ENCODE measurements at places on chromosomes 6 and 20.

DNA sequence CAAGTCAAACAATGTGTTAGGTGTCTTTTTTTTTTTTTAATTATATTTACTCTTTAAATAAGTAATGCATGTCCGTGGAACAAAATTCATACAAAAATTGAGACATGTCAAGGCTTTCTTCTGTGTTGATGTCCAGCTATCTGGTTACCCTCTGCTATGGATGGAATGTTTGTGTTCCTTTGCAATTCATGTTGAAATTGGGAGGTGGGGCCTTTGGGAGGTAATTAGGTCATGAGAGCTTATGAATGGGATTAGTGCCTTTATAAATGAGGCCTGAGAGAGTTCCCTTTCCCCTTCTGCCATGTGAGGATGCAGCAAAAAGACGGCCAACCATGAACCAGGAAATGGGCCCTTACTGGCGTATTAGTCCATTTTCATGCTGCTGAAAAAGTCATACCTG is 83.1 kb upstream of the KCNG1 start:
- no peak for DNase-seq

GRCh38 chr6:86118271-86118670 is 475.6 kb upstream of the SYNCRIP start:
- no peak for DNase-seq

- DNase-seq, result no peak
These were observed 8.2 kb upstream of the KCNB1 start for GRCh38 chr20:49490689-49491088.

DNA sequence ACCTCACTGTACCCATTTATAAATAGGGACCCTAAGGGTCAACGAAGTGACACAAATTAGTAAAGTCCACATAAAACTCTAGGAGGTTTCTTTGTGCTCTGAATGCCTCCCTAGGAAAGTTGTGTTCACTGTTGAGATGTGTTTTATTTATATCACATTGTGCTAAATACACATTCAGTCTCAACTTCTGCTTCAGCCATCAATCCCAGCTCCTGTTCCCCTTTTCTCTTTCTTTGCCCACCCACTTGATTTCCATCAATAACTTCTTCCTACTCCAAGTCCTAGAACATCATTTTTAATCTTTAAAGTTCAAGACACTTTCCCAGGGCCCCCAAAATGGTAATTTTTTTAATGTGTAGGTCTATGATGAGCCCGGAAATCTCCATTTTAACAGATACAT is 208.3 kb upstream of the RAB32 start:
- DNase-seq, result no peak

- no peak for DNase-seq
These were observed 229.1 kb downstream of the SIM1 start for GRCh38 chr6:100235631-100236030.

DNA sequence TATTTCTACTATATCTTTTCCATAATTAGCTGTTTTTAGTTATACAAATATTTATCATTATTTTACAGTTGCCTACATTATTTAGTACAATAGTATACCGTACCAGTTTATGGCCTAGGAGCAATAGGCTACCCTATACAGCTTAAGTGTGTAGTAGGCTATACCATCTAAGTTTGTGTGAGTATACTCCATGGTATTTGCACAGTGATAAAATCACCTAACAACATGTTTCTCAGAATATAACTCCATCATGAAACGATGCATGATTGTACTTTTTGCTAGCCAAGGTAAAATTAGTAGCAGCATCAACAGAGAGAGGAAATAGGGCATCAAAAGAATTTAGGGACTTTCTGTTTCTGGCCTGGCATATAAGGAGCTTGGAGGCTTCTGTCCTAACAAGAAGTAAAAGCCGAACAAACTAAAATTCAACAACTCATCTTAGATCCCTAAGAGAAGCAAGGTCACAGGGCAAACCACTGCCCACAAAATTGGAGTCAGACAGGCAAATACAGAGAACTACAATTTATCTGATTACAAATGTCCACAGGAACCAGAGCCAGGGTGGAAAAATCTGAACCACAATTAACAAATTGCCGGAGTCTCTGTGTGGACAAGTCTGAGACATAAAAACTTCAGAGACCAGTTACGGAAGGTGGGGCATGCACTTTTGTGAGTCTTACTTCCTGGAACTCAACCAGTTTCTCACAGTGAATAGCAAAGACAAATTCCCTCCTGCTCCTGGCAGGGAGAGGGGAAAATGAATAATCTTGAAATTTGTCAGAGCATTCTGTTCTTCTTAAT is 671.4 kb downstream of the RFPL4B start:
- no peak for DNase-seq

- DNase-seq, result no peak
These were observed 3.4 kb downstream of the GJA1 start for GRCh38 chr6:121438869-121439268.

- DNase-seq, result no peak
These were observed 86.6 kb upstream of the TPD52L1 start for GRCh38 chr6:125066964-125067363.

- DNase-seq, result no peak
These were observed 19.2 kb upstream of the SSR1 start for GRCh38 chr6:7332090-7332745.

GRCh38 chr6:140068801-140069200 is 694.4 kb upstream of the CITED2 start:
- DNase-seq, result no peak

- DNase-seq, result no peak
These were observed 46.1 kb upstream of the TNFAIP3 start for GRCh38 chr6:137820952-137821351.

DNA sequence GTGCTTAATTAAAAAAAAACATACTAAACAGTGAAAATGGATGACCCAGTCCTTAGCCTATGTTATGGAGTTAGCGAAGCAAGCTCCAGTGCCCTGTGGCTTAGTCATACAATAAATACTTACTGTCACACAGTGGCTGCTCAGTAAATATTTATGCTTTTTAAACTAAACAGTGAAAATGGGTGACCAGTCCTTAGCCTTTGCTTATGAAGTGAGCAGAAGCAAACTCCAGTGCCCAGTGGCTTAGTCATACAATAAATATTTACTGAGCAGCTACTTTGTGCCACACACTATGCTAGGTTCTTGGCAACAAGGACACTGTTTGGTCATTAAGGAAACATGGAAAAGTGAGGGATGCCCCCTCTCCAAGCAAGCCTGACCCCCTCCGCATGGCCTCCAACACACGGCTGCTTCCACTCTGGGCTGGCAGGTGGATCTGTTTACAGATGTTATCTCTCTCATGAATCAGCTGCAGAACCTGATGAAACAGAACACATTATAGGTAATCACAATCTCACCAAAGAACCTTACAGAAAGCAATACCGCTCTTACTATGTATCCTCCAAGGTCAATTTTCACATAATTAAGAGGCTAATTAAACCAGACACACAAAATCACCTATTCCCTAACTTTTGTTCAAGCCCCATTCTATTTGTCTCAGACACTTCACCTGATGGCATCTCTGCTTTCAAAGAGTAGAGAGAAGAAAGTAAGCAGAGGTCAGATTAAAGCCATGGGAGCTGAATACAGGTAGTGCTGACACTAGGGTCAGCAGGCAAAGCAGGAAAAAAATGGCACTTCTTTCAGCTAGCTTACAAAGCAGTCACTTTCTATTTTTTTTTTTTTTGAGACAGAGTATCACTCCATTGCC is 27.3 kb downstream of the CDK5RAP1 start:
- no peak for DNase-seq

DNA sequence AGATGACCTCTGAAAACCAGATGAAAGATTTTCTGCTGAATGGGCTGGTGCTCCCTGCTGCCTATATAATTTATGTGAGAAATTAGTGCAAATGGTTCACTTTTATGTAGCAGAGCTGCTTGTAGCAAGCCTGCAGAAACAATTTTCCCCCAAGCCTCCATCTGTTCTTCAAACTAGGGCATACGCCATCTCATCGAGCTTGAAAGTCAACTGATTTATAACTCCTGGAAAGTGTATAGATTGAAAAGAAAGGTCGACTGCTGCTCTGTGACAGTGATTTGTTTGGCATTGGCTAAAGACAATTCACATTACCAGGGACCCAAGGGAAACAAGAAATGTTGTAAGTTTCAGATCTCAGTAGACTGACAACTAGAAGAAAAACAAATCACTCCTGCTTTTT is 93.3 kb downstream of the PACRG start:
- no peak for DNase-seq

GRCh38 chr6:35166520-35166919 is 25.4 kb upstream of the TCP11 start:
- no peak for DNase-seq

GRCh38 chr6:161303628-161304340 is 29.9 kb upstream of the AGPAT4 start:
- DNase-seq, result no peak

DNA sequence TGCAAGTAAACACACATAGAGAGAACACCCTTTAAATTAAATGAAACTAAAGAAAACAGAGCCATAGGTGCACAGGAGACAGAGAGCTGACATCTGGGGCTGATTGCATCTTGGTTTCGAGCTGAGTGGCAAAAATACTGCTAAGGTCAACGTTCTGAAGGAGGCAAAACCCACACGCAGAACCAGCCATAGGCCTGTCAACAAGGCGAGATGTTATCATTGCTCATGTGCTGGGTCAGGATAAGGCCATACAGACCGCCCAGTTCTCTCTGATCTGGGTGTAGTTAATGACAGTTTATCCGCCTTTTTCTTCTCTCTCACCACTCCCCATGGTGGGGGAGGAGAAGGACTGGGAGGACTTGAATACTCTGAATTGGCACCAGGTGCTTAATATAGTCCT is 4.5 kb upstream of the FAM110A start:
- DNase-seq, result no peak

GRCh38 chr6:101286146-101286545 is 107.4 kb upstream of the GRIK2 start:
- no peak for DNase-seq

- no peak for DNase-seq
These were observed 86.0 kb downstream of the CBLN4 start for GRCh38 chr20:55919319-55919718.

GRCh38 chr6:149093643-149094042 is 223.9 kb upstream of the TAB2 start:
- no peak for DNase-seq

GRCh38 chr20:54083459-54083858 is 13.1 kb upstream of the BCAS1 start:
- no peak for DNase-seq

GRCh38 chr6:132746048-132746447 is 11.7 kb downstream of the VNN2 start:
- no peak for DNase-seq

DNA sequence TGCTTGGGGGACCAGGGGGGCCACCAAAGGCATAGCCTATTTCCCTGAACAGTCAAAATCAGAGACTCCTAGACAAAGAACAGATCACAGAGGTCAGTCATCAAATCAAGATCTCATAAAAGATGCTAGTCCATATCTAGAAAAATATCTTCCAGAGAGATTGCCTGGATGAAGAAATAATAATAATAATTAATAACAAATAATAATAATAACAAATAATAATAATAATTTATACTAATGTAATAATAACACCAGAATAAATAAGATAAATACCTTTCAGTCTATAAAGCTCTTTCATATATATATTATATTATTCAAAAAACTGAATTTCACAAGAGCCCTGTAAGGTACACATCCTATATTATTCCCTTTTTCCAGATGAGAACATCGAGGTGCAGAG is 129.6 kb downstream of the PAX1 start:
- DNase-seq, result no peak

GRCh38 chr6:90080876-90081481 is 186.7 kb downstream of the GJA10 start:
- DNase-seq, result peak; percentile 64

DNA sequence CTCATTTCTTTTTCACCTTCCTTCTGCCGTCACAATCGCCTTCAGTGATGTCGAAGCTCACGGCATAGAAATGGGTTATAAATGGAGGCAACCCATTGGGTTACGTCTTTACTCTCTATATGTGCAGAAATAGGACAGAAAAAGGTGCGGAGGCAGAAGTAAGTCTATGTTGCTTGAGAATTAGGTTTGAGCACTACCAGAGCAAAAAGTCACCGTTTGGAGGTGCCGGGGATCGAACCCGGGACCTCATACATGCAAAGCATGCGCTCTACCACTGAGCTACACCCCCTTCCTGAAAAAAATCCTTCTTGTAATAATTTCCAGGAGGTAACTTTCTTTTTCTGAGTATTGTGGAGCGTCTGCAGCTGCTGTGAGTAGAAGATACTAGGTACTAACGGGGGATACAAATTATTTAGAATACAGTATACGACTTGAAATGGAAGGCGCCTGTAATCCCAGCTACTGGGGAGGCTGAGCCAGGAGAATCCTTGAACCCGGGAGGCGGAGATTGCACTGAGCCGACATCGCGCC is 134.2 kb downstream of the TRIM27 start:
- no peak for DNase-seq

DNA sequence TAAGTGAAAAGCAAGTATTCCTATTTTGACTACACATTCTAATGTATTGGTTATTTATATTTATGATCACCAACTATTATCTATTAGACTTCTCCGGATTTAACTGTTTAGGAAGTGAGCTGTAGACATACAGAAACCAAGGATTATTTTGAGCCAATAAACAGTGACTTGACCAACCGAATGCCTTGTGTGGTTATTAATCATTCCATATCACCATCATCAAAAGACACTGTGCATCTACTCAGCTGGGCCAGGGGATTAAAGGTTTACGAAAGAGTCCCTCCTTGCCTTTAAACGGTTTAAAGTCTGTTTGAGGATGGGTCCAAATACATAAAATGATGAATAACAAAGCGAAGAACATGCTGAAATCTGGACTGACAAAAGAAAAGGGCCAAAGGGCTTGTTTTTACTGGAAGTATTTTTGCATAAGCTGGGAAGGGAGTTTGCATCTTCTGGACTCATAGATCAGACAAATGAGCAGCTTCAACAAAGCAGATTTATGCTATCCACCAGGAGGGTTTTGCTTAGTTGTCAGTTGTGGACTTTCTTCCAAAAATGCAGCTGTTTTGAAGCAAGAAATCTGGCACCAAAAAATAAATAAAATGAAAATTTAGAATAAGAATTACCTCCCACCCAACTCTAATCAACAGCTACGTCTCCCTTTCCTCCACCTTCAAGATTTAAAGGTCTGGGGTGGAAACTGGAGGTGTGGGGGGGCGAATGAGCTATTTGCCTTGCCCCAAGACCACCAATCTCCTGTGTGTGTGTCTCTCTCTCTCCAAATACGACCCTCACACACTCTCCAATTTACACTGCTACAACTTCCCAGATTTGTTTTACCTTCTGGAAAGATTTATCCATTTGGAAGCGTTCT is 33.6 kb upstream of the ID4 start:
- DNase-seq, result no peak
